CD4-positive, alpha-beta T cell treated with Interferon gamma for 1 hour (primary cell): ENCODE measurements at places on chromosomes 5 and 9.
A peak's percentile ranks its signal among the peaks of the same experiment; 100 is the strongest.

GRCh38 chr5:40669606-40670390 lies 9.9 kb upstream of the PTGER4 start:
- no peak for DNase-seq

DNA sequence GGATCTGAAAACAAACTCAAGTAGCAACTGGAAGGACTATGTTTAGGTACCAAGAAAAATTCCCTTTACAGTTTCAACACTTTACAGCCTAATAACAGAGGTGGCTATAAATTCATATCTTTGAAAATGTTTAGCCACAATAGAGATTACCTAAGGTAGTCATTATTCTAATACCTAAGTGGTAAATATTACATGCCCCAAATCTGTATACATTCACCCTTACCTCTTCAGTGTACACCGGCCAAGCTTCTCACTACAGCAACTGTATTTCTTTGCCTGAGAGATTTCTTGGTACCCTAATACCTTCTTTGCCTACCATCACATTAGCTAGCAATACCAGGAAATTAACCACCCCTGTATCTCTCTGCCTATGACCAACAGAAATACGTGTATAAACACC lies 154.0 kb downstream of the RFX3 start:
- DNase-seq: no peak

GRCh38 chr9:81855538-81855937 lies 72.7 kb upstream of the SPATA31D4 start:
- DNase-seq: no peak

- no peak for DNase-seq
Observed at GRCh38 chr5:169686137-169686536, 49.1 kb downstream of the DOCK2 start.

DNA sequence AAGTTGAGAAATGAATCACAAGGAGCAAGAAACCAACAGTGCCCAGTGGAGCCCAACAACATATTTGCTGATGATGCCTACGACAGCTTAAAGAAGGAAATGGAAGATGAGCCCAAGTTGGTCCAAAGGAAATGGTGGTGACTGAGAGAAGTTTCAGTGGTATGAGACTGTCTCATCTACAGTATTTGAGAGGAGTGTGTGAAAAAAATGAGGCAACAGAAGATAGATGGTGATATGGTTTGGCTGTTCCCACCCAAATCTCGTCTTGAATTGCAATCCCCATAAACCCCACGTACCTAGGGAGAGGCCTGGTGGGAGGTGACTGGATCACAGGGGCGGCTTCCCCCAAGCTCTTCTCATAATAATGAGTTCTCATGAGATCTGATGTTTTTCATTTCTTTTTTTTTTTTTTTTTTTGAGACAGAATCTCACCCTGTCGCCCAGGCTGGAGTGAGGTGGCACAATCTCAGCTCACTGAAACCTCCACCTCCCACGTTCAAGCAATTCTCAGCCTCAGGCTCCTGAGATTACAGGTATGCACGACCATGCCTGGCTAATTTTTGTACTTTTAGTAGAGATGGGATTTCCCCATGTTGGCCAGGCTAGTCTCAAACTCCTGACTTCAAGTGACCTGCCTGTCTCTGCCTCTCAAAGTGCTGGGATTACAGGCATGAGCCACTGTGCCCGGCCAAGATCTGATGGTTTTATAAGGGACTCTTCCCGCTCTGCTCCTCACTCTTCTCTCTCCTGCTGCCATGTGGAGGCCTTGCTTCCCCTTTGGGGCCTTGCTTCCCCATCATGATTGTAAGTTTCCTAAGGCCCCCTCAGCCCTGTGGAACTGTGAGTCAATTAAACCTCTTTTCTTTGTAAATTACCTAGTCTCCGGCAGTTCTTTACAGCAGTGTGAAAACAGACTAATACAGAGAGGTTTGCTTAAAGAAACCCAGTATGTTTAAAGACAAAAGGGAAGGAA lies 30.2 kb downstream of the EFCAB9 start:
- DNase-seq: no peak

GRCh38 chr5:106510321-106510720 lies 1160.4 kb downstream of the EFNA5 start:
- DNase-seq: no peak

DNA sequence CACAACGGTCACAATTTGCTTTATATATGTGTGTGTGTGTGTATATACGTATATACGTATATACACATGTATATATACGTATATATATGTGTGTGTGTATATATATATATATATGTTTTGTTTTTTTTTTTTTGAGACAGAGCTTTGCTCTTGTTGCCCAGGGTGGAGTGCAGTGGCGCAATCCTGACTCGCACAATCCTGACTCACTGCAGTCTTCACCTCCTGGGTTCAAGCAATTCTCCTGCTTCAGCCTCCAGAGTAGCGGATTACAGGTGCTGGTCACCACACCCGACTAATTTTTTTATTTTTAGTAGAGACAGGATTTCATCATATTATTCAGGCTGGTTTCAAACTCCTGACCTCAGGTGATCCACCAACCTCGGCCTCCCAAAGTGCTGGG lies 3.1 kb downstream of the RNF38 start:
- no peak for DNase-seq

- no peak for DNase-seq
Observed at GRCh38 chr9:23926368-23926767, 100.3 kb upstream of the ELAVL2 start.

DNA sequence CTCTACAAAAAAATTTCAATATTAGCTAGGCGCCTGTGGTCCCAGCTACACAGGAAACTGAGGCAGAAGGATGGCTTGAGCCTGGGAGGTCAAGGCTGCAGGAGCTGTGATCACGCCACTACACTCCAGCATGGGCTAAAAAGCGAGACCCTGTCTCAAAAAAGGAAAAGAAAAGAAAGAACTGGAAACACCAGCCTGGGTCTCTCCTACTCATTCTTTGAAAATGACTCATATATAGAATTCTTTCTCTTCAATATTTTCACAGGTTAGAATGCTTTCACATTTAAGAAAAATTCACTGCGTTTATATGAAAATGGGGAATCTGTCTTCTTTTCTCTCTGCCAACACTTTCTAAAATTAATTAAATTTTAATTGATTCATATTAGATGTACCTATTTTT lies 115.6 kb downstream of the TRPM6 start:
- DNase-seq: no peak

DNA sequence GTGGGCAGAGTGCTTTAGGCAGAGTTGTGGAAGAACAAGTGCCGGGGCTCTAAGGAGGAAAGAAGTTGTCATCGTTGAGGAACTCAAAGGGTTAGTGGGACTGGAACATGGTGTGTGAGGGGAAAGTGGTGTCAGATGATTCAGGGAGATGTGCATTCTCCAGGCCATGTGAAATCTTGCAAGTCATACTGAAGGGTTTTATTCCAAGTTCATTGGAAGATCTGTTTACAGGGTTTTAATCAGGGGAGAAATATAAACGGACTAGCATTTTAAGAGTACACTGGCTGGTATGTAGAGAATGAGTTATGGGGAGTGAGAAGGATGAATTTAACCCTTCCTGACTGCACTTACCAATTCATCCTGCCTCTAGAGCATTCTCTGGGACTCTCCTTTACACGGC lies 49.3 kb downstream of the NR2F1 start:
- no peak for DNase-seq

- no peak for DNase-seq
Observed at GRCh38 chr9:85943757-85944430, 2.9 kb downstream of the NAA35 start.

- DNase-seq: no peak
Observed at GRCh38 chr9:107504585-107505455, 15.3 kb upstream of the KLF4 start.

DNA sequence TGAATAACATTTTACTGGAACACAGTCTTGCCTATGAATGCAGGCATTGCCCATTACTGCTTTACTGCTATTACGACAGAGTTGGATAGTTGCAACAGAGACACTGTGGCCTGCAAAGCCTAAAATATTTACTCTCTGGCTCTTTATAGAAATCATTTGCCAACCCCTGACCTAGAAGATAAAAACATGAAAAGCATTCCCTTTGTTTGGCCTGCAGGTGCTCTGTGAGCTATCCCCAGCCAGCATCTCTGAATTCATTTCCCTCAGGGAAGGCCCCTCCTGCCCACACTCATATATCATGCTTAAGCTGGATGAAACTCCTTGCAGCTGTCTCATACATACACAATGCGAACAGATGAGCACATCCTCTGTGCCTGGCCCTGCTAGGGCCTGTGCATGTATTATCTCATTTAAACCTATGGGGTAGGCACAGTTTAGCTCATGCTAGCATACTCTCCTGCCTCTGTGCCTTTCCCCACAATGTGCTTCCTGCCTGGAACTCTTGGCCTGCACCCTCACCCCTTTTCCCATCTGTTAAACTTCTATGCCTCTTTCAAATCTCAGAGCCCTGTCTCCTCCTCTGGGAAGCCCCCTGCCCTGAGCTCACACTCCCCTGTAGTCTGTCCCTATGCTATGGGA lies 193.1 kb downstream of the PAX5 start:
- DNase-seq: no peak

- DNase-seq: no peak
Observed at GRCh38 chr5:111480346-111480745, 32.0 kb downstream of the STARD4 start.

GRCh38 chr5:101393795-101394450 lies 490.8 kb upstream of the ST8SIA4 start:
- DNase-seq: no peak

GRCh38 chr5:149824120-149824519 lies 94.0 kb downstream of the PPARGC1B start:
- DNase-seq: no peak

DNA sequence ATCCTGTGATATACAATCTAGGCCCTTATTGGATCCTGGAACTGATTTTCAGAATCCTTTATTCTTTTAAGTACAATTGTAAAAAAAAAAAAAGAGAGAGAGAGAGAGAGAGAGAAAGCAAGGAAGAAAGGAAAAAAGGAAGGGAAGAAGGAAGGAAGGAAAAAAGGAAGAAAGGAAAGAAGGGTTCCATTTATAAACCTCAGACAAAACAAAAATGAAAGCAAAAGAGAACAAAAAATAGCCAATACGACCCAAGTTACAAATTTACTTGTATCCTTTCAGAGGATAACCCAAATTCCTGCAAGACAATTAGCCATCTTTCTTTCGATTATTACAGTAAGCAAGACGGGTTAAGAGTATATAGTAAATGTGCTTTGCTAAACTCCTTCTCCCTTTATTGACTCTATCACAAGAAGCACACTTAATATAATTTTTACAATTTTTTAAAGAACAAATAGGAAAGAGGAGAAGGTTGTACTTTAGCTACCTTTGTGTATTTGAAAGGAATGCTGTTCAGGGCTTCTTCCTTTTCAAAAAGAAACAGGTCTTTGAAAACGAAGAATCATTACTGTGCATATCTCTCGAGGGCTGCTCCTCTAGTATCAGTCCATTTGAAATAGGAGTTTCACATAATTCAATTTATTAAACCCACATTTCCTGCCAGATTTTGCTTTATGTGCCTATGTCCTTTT lies 543.3 kb downstream of the RAB3C start:
- DNase-seq: no peak

DNA sequence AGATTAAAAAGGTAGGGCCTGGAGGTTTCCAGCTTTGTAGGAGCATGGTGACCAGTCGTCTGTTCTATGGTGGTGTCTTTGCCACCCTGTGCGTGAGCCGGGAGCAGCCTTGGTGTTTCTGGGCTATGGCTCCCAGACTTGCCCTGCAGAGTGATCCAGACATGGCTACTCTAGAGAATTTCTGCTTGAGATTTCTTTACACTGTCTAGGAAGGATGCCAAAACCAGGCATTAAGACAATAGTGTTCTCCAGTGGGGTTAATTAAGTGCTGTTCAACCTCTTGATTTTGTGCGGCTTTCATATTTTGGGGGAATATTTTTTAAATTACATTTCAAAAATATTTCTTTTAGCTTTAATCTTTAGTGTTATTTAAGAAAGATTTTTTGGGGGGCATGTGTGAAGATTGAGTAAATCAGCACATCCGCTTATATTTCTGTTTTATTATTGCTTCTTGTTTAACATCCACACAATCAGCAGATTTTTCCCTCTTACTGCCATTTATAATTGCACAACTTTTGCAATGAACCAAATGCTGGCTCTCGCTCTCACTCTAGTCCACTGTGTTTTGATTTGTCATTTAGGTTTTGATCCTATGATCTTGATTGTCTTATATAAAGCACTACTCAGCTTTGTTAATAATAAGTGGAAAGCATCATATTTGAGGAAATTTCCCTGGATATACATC lies 110.5 kb downstream of the RASGRF2 start:
- no peak for DNase-seq

GRCh38 chr5:54285686-54286085 lies 24.7 kb downstream of the ARL15 start:
- no peak for DNase-seq

GRCh38 chr5:11719888-11720481 lies 184.3 kb downstream of the CTNND2 start:
- DNase-seq: peak; percentile 4

DNA sequence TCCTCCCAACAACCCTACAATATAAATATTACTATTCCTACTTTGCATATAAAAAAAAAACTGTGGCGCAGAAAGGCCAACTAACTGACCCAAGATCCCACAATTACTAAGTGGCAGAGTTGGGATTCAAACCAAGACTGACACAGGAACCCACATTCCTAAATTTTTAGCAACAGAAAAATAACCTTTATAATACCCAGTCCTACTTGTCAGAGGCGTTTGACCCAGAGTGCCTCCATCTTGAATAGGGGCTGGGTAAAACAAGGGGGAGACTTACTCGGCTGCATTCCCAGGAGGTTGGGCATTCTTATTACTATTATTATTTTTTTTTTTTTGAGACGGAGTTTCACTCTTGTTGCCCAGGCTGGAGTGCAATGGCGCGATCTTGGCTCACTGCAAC lies 2.0 kb upstream of the SLC30A5 start:
- no peak for DNase-seq

- no peak for DNase-seq
Observed at GRCh38 chr5:132753135-132753987, 6.1 kb downstream of the CCNI2 start.

DNA sequence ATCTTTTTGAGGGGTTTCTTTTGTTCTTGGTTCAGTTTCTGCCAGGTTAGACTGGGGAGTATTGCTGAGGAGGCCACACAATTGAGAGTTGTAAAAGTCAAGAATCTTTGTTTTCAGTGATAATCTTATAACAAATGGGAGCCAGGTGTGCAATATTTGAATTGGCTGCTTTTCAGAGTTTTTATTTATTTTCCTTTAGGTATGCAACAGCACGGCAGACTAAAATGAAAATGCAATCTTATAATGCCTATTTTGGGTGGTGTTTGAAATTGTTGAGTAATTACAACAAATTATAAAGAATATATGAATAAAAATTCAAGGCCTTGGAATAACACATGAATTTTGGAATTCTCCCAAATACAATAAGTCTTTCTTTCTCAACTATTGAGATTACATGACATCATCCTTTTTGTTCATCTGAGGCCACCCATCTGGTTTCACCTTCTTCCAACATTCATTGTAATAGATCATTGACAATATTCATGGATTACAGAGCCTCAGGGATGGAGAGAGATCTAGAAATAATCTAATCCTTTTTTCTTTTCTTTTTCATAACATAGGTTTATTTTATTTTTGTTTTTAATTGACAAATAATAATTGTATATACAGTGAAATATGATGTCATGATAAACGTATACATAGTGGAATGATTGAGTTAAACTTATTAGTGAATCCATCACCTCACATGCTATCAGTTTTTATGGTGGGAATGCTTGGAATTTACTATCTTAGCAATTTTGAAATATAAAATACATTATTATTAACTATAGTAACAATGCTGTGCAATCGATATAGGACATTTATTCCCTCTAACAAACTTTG lies 1061.0 kb downstream of the NR2F1-AS1 start:
- no peak for DNase-seq

- no peak for DNase-seq
Observed at GRCh38 chr5:76852772-76853171, 3.0 kb downstream of the S100Z start.
